Right ventricle myocardium superior (tissue), 1 donor: ENCODE measurements at places on chromosomes 2 and 18.

- no peak for DNase-seq
Measured at GRCh38 chr2:584863-585823, 92.1 kb downstream of the TMEM18 start.

GRCh38 chr2:3462493-3463104 lies 56.7 kb downstream of the ADI1 start:
- DNase-seq, result peak; percentile 33

DNA sequence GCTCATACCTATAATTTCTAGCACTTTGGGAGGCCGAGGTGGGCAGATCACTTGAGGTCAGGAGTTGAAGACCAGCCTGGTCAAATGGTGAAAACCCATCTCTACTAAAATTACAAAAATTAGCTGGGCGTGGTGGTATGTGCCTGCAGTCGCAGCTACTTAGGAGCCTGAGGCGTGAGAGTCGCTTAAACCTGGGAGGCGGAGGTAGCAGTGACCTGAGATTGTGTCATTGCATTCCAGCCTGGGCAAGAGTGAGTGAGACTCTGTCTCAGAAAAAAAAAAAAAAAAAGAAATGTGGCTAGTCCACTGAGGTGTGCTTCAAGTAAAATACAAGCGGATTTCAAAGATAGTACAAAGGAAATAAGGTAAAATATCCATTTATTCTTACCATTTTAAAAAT lies 46.2 kb downstream of the RBKS start:
- no peak for DNase-seq

DNA sequence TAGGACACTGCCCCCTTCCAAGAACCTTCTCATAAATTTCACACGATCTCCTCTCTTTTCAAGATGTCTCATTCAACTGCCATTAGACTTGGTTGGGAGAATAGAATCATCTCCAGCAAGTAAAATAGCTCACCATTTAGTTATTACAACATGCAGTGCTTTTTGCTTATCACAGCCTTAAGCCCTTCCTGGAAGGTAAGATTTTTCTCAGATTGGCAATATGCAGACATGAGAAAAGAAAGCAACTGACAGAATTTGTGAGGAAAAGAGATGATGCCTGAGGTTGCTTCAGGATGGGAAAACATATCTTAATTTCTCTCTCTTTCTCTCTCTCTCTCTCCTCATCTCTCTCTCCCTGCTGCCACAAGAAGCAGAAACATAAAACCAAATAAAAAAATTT lies 855.1 kb upstream of the ACVR2A start:
- DNase-seq, result no peak

DNA sequence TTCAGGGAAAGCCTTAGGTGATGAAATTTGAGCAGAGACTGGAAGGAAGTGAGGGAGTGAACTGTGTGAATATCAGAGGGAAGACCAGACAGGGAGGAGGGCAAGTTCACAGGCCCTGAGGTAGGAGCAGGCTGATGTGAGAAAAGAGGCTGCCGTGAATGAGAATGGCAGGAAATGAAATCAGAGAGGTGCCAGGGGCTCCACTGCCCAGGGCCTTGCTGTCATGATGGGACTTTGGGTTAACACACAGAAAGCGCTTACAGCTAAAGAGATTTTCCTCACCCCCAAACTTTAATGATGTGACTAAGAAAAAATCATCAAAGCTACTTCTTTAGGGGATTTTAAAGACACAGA lies 53.8 kb downstream of the MARCHF4 start:
- no peak for DNase-seq

DNA sequence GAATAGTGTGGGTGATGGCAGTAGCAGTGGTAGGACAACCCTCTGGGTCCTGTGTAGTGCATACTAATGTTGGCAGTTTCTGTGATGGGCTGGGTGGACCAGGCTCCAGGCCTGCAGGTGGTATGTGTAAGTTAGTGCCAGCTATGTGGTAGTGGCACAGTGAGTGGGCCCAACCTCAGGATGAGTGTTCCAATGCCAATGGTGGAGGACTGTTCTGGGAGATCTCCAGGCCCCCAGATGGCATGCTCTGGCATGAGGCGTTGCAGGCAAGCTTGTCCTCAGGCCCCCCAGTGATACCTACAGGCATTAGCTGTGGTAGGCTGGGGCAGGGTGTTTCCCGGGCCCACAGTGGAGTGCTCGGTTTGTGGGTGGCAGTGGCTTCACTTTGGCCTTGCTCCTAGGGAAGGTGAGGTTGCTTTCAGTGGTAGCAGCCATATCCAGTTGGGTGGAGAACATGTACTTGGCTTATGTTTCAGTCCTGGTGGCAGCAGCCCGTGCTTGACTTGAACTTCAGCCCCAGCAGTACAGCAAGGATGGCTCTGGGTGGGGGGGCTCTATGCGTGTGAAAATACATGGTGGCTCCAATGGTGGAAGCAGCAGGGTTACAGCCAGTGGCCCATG lies 32.4 kb downstream of the TEX51 start:
- DNase-seq, result no peak

- DNase-seq, result no peak
Measured at GRCh38 chr18:11494107-11494506, 115.3 kb upstream of the SLC35G4 start.
